Cortex of kidney (tissue), 1 donor: ENCODE measurements at places on chromosomes 2 and 18.

- no peak for DNase-seq
These were observed 48.7 kb downstream of the NETO1 start for GRCh38 chr18:72819050-72819449.

GRCh38 chr2:1774929-1775328, 30.6 kb upstream of the PXDN start:
- no peak for DNase-seq

GRCh38 chr2:120820953-120821279, 85.2 kb downstream of the GLI2 start:
- no peak for DNase-seq

GRCh38 chr2:14944562-14945346, 312.2 kb downstream of the LRATD1 start:
- no peak for DNase-seq

- DNase-seq, result no peak
These were observed 1.4 kb upstream of the CTNNA2 start for GRCh38 chr2:79511320-79511951.
